T-helper 2 cell (primary cell): ENCODE measurements at places on chromosomes 7 and 10.

DNA sequence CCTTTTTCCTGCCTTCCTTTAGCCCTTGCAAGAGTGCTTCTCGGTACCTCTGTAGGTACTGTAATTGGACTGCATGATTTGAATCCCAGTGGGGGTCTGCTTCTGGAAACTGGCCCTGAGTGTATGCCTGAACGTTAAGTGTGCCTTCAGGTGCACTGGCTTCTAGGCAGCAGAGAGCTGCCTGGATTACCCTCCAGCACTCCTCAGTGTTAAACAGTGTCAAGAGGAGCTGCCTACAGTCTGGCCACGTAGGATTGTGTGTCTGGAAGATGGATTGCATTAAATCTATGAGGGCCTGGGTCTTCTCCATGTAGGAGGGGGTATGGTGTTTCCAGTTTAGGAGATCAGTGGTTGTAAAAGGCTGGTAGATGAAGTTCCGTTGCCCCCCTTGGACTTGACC lies 103.7 kb downstream of the TRIM24 start:
- no peak for DNase-seq

- DNase-seq, result no peak
Observed at GRCh38 chr7:115146148-115146547, 224.3 kb downstream of the MDFIC start.

- no peak for DNase-seq
Observed at GRCh38 chr7:85205754-85206153, 18.9 kb upstream of the SEMA3D start.

DNA sequence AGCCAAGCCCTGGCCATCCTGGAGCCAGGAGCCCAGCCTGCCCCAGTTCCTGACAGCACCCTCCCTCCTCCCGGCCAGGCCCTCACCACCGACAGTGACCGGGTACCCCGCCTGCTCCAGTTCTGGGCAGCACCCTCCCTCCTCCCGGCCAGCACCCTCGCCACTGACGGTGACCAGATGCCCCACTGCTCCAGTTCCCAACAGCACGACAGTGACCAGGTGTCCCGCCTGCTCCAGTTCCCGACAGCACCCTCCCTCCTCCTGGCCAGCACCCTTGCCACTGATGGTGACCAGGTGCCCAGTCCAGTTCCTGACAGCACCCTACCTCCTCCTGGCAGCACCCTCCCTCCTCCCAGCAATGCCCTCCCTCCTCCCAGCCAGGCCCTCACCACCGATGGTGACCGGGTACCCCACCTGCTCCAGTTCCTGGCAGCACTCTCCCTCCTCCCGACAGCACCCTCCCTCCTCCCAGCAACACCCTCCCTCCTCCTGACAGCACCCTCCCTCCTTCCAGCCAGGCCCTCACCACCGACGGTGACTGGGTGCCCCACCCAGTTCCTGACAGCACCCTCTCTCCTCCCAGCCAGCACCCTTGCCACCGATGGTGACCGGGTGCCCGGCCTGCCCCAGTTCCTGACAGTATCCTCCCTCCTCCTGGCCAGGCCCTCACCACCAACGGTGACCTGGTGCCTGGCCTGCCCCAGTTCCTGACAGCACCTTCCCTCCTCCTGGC lies 40.3 kb downstream of the VIPR2 start:
- no peak for DNase-seq

- DNase-seq, result no peak
Observed at GRCh38 chr10:116848032-116848943, 1.0 kb upstream of the ENO4 start.

DNA sequence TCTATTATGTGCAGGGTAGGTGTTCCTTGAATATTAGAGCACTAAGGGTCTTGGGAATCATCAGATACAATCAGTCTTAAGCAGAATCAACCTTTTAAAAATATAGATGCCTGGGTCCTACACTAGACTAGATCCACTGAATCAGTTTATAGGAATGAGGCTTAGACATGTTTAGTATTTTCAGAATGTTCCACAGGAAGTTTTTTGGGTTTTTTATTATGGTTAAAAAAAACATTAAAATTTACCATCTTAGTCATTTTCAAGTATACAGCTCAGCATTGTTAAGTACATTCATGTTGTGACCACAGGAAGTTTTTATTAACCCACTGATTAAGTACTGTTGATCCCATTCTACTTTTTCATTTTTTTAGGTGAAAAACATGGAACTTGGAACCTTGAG lies 135.7 kb downstream of the LCOR start:
- no peak for DNase-seq
